Activated T-helper 1 cell treated with anti-CD3 and anti-CD28 coated beads, Interleukin-2, amount 50 U/mL, for 16 hours (primary cell): ENCODE measurements at places on chromosomes 13 and 19.

DNA sequence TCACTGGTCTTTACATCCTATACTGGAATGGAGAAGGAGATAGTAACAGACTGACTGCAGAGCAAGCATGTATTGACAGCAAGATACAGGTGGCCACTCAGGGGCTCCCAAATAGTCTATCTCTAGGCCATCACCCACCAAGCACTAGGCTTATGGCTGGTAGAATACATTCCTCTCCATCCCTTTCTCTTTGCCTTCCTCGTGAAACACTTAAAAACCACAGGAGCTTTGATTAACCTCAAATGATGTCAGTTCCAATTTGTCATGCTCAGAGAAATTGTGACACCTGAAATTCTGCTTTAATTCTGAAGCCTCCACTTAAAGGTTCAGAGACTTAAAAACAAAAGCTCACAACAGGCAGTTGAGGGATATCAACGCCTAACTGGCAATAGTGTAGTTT lies 17.2 kb downstream of the ENOX1 start:
- no peak for DNase-seq

DNA sequence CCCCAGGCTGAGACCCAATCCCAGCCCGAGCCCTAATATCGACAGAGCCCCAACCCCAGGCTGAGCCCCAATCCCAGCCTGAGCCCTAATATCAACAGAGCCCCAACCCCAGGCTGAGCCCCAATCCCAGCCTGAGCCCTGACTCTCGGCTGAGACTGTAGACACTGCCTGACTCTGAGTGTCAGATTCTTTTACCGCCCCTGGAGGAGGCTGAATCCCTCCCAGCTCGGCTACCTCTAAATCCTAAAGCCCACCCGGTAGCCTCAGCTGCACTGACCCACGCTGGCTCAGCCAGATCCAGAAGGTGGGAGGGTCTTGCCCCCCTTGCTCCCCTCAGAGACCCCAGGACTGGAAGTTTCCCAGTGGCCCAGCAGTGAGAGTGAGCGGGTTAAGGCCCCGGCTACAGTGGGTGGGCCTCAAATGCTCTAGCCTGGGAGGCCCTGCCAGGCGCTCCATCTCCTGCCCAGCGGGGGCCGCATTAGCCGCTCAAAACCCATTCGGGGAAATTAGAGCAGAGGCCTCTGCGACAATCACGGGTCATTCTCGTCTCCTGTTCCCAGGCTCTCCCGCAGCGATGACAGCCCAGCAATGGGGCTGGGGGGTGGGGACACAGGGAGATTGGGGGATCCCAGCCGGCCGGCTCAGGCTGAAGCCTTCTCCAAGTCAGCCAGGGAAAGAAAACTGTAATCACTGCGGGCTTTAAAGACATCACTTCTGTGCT lies 43.8 kb downstream of the ZNRF4 start:
- no peak for DNase-seq

DNA sequence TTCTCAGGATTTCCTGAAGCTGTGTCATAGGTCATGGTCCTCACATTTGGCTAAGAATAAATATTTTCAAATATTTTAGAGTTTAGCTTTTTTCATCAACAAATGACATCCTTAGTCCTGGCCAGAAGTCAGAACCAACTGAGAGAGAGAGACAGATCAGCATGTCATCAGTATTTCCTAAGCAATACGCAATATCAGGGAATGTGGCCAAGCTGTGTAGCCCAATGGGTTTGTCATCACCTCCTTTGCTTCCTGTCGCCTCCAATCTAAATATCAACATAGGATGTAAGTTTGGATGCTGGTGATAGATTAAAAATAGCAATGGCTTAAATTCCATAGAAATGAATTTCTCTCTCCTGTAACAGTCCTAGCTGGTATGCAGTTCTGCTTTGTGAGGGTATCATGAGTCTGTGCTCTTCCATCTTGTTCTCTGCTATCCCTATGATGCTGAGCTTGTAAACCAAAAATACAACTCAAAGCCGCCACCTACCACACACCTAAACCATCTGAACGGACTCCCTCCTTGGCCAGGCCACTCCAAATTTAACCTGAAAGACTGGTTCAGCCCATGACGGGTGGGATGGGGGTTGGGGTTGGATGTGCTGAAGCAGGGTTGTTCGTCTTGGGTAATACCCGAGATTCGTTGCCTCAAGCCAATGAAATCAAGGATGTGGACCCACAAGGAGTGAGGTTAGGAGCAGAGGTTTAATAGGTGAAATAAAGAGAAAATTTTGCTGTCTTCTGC lies 10.0 kb upstream of the IGSF23 start:
- DNase-seq = no peak

DNA sequence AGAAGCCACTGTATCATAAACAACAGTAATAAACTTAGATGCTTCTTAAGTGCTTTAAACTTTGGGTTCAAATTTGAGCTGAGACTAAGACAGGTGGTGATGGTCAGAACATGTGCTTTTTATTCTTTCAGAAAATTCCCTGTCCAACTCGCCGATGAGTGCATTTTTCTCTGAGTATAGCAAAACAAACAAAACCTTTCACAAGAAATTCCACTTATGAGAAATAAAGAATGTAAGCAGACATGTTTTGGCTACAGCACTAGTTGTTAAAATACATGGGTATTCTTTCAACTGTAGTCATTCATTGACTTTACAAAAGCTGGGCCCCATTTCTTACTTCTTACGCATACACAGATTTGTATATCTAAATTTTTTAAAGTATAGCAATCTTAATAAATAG lies 125.6 kb downstream of the SPRY2 start:
- no peak for DNase-seq

- no peak for DNase-seq
Measured at GRCh38 chr19:31233295-31233800, 115.9 kb downstream of the TSHZ3 start.

DNA sequence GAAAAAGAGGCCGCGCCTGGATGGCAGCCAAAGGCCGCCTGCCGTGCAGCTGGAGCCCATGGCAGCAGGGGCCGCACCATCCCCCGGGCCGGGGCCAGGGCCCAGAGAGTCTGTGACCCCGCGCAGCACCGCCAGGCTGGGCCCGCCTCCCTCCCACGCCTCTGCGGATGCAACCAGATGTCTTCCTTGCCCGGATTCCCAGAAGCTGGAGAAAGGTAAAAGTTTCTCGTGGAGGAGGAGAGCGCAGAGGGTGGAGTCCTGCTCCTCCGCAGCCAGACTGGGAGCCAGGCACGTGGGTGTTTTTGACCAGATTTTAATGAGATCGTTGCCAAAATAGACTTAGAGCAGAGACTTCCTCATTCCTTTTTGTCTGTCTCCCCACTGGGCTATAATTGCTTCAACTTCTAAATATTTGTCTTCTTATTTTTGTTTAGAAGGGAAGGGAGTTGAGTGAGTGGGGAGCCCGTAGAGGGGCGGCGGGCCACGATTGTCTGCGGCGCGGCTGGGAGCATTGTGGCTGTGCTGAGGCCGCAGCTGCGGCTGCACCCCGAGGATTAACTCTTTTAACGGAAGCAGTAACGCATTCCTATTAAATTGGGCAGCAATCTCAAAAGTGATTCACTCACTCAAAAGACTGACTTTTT lies 22.8 kb upstream of the NDUFS7 start:
- DNase-seq = no peak

GRCh38 chr13:80665792-80666333 lies 324.9 kb upstream of the SPRY2 start:
- DNase-seq = no peak

GRCh38 chr13:72648513-72649065 lies 78.8 kb downstream of the MZT1 start:
- no peak for DNase-seq

GRCh38 chr19:9597027-9597426 lies 12.7 kb upstream of the ZNF121 start:
- no peak for DNase-seq

DNA sequence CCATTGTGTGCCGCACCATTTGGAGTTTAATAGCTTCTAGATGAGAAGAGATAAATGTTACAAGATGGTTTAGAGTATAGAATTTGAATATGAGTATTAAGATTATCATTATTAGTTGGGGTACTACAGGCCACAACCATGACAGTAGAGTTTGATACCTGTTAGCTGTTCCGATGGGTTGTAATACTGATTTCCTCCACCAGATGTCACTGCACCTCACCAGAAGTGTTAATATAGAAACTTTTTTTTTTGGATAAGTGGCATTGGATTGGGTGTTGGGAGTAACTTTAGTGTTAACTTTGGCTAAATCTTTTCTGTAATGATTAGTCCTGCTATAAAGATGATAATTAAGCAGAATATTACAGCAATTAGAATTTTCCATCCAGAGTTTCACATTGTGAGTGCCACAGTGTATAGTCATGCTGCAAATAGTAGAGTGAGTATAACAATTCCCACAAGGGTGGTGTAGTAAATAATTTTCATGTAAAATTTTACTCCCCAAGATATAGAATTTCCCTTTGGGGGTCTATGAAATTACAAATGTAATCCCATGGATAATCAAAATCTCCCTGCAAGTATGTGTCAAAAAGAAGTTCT lies 56.3 kb downstream of the PSG3 start:
- no peak for DNase-seq

DNA sequence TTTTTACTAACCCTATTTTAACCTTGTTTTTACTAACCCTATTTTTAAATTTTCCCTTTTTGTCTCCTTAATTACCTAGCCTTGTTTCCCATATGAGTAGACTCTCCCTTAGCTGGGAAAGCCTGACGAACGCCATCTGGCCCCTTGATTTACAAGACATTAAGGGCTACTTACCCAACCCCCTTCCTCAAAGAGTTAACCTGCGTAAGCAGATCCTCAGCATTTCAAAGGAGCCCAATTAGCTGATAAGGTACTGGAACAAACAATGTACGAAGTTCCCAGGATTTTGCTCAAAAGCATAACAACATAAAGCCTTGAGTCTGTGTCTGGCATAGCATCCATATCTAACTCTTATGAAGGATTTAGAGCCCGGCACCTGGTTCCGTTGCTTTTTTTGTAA lies 4.7 kb upstream of the MVB12A start:
- no peak for DNase-seq

DNA sequence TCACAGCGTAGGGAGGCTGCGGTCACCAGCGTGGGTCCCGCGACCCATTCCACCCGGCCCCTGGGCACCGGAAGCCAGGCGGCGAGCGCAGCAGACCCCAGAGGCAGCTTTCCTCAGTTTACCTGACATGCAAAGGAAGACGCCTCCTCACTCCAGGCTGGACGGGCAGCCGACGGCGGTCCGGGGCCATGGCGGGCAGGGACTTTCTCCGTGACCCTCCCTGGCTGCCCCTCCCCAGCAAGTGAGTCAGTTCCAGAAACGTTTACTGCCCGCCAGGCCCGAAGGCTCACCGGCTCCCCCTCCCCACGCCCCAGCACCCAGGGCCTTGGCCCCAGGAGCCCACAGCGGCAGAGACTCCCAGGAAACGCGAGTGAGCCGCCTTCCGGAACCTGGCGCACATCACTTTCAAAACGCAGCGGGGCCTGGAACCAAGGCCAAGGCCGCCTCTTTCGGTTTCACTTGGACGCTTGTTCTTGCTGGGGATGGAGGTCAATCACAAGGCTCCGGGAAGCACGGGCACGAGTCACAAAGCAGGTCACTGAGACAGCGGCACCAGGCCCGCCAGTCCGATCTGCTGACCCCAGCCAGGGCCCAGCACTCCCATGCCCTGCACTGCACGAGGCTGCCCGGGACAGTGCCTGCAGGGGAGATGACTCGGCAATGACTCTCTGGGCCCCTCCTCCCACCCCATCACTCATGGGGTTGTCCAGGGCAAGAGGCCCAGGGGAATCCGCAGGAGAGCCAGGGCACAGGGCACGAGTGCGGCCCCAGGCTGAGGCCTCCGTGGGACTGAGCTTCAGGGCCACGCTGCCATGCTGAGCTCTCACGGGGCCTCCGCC lies 5.3 kb downstream of the SBNO2 start:
- no peak for DNase-seq

DNA sequence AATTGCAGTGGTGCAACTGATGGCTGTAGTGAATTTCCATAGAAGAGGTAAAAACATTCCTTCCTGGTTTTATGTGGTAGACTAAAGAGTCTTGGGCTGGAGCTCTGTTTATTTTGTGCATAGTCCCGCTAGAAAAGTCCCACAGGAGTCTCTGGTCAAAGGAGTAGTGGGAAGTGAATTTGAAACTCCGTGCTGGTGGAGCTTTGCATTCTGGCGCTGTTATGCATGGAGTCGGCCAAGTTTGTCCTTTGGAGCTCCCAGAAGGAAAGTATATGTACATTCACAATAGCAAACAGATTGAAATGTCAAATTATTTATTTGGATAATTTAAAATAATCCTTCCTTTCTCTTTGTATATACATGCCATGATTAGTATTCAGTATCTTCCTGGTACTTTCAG lies 296.5 kb downstream of the LMO7 start:
- DNase-seq = no peak

DNA sequence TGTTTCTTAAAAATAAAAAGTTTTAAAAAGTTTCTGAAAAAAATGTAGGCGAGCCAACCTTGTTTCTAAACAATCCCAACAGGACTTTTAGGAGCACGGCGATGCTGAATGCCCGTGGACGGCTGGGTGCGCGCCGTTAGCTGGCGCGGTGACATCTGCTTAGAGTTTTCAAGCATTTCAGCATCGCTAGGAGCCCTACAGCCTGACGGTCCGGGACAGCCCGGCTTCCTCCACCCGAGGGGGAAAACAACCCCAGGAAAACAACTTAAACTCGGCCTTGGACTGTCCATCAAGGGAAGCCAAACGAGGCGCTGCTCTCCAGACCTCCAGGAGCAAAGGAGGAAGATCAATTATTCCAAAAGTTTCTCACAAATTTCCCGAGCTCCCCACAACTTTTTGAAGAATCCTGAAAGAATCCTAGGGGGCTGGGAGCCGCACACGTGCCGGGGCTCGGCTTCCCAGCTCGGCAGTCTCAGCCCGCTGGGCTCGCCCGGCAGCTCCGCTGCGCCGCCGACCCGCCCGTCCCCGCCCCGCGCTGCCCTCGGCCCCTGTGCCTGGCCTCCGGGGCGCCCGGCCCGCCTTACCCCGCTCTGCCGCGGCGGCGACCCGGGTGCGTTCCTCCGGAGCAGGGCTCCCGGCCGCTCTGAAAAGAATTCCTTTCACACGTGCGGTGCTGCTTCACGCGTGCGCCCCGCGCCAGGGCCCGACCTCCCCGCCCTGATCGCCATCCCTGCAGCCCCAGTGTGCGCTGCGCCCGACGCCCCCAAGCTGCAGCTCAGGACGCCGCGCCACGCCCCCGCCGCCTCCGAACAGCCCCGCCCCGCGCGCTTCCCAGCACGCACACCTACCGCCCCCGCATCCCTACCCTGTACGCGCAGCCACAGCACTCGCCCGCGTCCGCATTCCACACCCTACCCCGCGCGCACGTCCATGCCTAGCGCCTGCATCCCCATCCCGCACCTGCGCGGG lies at the start of gene GJA3:
Gene GJA3, minus strand, starts transcription at position 747 of the 969 bp plus-strand sequence. CDS start 17,764 bp downstream, outside the sequence.
- DNase-seq = no peak

GRCh38 chr13:37598597-37598996 lies at the start of gene POSTN:
Gene POSTN, minus strand, starts transcription at chr13:37598768. Its CDS starts 42 bp downstream, at chr13:37598726.
- DNase-seq = no peak

GRCh38 chr13:30170569-30170968 lies 136.8 kb downstream of the KATNAL1 start:
- no peak for DNase-seq

- DNase-seq = no peak
Measured at GRCh38 chr19:55082020-55082851, 6.6 kb downstream of the EPS8L1 start.

- DNase-seq = no peak
Measured at GRCh38 chr19:2574478-2574931, 98.6 kb downstream of the GADD45B start.
